Motor neuron (in vitro differentiated cells): ENCODE measurements at places on chromosomes 12 and 14. TPM values are rescaled to one million over a fixed set of nuclear protein-coding genes. Genes with fewer than 3 reads are reported as not detected.

Gene ST8SIA1
- total RNA-seq = 17.6 and 18.7 TPM in 2 replicates

Gene KLHL33
- 0.15 and 0.22 TPM in 2 replicates for total RNA-seq

DNA sequence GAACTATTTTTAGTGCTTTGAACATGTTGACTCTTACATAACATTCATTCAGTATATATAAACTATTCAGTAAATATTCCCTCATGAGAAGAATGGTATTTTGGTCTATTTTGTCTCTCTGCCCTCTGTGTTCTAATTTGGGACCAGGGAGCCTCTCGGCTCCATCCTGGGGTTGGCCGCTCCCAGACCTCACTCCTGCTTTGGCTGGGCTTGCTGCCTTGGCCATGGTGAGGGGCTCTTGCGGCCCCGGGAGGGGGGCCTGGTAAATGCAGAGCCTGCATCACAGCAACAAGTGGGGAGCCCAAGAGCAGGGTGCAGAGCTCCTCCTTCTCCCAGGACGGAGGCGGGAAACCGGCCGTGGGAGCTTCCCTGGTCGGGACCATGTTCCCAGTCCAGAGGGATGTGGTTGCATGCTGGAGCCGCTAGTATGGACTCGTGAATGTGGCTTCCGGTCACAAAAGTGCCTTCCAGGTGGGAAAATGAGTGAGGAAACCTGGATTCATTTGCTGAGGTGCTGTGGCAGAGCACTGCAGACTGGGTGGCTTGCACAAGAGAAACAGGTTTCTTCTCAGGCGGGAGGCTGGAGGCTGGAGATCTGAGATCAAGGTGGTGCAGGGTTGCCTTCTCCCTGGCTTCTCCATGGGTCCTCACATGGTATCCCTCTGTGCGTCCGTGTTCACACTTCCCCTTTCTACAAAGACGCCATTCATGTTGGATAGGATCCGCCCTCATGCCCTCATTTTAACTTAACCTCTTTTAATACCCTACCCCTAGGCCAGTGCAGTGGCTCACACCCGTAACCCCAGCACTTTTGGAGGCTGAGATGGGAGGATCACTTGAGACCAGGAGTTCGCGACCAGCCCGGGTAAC is 250.2 kb downstream of the CACNA1C start:
- no peak for ATAC-seq

DNA sequence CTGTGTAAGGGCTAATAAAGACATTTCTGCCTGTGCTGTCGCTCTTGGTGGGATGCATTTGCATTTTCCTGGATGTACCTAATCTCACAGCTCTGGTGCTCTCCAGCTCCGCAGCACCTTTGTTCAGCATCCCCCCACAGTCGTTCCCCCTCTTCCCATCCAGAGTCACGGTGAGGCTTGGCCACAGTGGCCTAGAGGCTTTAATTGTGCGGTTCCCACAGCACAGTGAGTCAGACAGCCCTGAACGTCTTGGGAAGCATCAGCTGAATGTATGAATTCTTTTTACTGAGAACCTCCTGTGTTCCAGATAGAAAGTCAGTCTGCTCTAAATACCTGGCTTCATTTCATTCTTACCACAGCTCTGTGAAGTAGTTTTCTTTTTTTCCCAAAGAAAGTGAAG is 28.7 kb downstream of the MLXIP start:
- ATAC-seq = no peak

DNA sequence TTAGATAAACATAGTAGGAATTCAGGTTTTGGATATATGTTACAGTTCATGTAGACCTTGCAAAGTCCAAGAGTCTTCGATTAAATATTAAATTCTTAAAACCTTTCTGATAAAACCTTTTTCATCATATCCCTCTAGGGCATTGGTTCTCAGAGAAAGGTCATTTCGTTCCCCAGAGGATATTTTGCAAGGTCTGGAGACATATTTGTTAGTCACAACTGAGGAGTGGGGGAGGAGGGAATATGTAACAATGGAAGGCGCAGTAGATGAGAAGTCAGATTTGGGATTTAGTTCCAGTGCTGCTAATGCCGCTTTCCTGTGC is 5.3 kb downstream of the TMEM253 start:
- no peak for ATAC-seq

DNA sequence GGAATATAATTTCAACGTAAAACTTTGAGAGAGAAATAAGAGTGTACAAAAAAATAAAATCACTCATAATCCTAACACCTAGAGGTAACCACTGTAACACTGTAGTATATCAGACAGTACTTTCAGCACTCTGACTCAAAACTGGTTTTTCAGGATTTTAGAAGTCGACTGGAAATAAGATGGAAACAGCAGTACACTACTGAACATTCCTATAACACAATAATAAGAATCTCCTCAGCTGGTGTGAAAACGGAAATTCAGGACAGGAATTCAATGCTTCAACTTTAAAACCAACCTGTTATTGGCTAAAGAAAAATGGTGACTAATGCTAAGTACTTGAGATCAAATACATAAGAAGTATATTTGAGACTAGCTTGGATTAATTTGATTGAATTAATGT is 12.3 kb upstream of the PITPNM2 start:
- no peak for ATAC-seq

- ATAC-seq = no peak
Observed at GRCh38 chr14:79016828-79017505, 846.8 kb downstream of the NRXN3 start.
